Stimulated activated CD8-positive, alpha-beta memory T cell treated with anti-CD3 and anti-CD28 coated beads, Interleukin-15, amount 100 ng/mL, for 4 hours (primary cell): ENCODE measurements at places on chromosomes 7 and 10.
A peak's percentile ranks its signal among the peaks of the same experiment; 100 is the strongest.

GRCh38 chr10:10233229-10233628 lies 784.4 kb upstream of the CELF2 start:
- DNase-seq: no peak

- DNase-seq: no peak
These were observed 90.5 kb upstream of the PHYHIPL start for GRCh38 chr10:59085711-59086502.

DNA sequence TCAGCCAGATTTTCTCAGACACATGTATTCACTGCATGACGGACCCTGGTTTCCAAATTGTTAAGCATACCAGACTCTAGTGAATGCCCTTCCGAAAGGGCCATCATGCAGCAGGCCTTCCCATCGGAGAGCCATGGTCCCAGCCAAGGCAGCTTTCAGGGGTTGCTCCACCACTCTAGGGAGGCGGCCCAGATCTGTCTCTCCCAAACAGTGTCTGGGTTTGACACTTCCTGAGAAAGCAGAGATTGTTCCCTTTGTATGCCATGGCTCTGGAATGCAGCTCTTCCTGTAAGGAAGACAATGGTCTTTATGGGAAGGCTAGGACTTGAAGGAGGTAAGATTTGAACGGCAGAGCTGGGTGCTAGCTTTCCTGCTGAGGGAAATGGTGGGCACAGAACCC lies 178.8 kb upstream of the BMPER start:
- DNase-seq: no peak

GRCh38 chr10:974038-974784 lies 14.0 kb upstream of the GTPBP4 start:
- no peak for DNase-seq

GRCh38 chr10:3948843-3949242 lies 163.8 kb upstream of the KLF6 start:
- peak; percentile 63 for DNase-seq

GRCh38 chr7:89311886-89312285 lies 516.3 kb upstream of the TEX47 start:
- DNase-seq: no peak

- no peak for DNase-seq
These were observed 47.2 kb downstream of the OSBPL3 start for GRCh38 chr7:24932815-24933214.

DNA sequence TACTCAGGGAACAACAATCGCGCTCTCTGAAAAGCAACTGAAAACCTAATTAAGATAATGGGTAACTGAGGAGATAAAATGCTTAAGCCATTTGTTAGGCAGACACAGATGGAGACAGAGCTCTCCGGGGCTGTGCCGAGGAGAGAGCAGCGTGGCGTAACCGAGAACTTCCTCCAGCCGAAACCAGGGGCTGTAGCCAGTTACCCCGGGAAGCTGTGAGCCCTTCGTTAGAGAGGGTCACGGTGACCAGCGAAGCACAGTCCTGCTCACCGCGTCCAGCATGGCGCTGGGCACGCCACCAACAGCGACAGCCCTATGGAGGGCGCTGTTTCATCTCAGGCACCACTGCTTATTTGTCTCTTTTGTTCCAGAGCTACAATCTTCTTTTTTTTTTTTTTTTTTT lies 16.1 kb downstream of the PAPOLB start:
- no peak for DNase-seq

GRCh38 chr10:33418301-33418700 lies 83.8 kb upstream of the NRP1 start:
- DNase-seq: no peak

- no peak for DNase-seq
These were observed 133.5 kb downstream of the MTPAP start for GRCh38 chr10:30215623-30216022.

DNA sequence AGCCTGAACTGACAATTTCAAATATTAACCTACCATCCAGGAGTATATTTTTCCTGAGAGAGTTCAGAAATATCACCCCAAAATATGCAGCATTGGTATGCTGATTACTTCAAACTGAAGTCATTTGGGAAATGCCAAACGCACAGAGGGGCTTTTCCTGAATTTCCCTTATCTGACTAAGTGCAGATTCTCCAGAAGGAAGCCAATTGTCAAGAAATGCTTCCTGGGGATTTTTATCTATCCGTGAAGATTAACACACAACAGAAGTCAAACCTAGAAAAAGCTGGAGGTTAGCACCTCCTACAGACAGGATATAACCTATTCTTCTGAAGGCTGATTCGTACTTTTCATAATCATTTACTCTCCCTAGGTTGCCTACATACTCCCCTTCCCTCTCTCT lies 91.0 kb downstream of the AKR1D1 start:
- no peak for DNase-seq

DNA sequence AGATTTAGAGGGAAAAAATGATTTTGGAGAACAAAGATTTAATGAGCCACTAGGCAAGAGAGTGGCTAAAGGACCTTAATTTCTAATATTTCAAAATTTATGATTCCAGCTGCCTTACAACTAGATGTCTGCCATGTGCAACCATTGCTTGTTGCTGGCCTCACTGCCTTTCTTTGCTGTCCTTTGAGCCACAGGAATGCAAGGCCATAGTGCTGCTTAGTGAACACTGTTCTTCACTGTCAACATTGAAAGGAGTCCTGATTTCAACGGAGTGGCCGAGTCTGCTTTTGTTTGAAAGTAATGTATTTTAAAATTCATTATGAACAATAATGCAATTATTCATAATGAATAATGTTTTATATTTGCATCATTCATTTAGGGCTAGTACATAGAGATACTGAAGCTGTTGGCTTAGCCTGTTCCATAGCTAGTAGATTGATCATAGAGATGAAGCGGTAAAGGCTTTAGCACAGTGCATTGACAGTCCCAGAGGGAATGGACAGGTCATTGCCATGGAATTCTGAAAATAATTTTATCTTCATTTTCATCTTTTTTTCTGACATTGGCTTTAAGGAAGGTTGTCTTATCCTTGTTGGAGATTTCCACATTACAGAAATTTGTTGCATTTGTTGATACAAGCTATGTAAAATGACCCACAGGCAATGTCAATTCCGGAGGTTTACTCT lies 544.1 kb downstream of the AUTS2 start:
- DNase-seq: no peak

DNA sequence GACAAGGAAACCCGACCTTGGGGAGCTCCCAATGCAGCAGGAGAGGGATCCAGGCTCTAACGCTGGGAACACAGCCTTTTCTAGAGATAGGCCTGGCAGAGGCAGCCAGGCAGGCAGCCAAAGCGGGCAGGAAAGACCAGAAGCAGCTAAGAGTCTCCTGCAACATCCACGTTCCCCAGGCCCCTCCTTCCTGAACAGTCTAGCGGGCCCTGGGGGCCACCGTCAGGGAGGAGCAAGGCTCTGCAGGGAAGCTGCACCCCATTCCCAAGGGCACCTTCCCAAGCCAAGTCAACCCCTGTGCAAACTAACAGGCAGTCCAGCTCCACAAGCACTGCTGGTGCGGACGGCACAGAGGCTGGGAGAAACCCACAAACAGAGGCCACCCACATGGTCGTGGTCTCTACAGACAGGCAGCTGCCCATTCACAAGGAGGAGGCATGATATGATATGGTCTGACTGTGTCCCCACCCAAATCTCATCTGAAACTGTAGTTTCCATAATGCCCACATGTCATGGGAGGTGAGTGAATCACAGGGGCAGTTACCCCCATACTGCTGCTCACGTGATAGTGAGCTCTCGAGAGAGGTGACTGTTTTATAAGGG lies 115.7 kb downstream of the MAD1L1 start:
- DNase-seq: no peak

DNA sequence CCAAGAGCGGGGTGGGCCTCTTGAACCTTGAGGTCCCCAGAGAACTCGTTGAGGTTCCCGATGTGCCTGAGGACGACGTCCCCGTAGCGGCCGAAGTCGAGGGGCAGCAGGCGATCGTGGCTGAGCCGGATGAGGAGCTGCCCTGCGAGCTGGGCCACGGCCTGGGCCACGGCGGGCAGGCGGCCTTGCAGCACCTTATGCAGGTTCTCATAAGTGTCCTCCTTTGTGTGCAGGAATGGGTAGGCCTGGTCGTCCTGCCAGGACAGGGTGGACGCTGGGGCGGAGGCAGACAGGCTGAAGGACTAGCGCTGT lies 14.2 kb downstream of the TFR2 start:
- no peak for DNase-seq

DNA sequence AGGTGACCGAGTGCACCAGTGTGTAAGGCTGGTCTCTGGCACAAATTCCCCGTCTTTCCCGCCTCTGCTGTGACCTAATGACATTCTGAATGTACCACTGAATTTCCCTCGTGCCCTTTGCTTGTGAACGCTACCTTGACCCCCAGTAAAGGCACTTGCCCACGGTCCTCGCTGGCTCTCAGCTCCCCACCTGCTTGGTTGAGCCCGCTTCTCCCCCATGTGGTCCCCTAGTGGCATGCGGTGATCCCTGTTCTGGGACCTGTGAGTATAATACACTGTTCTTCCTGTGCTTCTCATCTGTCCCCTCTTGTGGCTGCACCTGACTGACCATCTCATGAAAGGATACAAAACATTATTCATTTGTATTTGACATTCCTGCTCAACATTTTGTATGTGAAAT lies 495.7 kb downstream of the INHBA start:
- no peak for DNase-seq

GRCh38 chr10:112376396-112376790 lies 2.5 kb downstream of the ACSL5 start:
- DNase-seq: no peak

DNA sequence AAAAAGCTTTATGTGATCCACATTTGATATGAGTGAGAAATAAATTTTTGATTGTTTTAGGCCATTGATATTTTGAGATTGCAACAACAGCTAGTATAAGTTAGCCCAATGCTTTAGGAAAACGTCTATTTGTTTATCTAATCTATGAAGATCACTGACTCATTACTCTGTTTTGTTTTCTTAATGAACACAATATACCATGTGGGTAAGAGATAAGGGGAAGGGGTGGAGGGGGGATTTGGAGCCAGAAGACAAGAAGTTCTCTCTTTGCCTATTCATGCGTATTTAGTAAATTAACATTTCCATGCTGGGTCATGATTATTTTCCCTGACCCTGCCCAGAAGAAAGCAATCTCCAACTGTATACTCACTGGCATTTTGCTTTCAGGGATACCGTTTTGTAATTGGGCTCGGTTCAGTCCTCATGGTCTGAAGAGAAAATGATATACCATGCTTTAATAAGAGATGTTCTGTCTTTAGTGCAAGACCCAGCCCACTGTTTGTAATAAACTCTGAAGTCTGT lies 359.5 kb upstream of the NPSR1 start:
- DNase-seq: no peak
